ENCODE measurements at places on chromosomes 2 and 18.

- no peak for DNase-seq
Observed at GRCh38 chr2:188892636-188893035, 81.5 kb upstream of the COL3A1 start.

GRCh38 chr2:164754157-164755093, 87.2 kb downstream of the COBLL1 start:
- no peak for DNase-seq

GRCh38 chr2:74553892-74554819, at the start of the genes DOK1 and LOXL3:
DOK1 (plus strand) TSS chr2:74554720; CDS start chr2:74554755, 35 bp downstream.
LOXL3 (minus strand) TSS chr2:74553942; CDS start chr2:74552634, 1,308 bp downstream.
- peak; percentile 90 for DNase-seq

GRCh38 chr18:41783065-41783818, 171.8 kb upstream of the PIK3C3 start:
- DNase-seq = no peak

DNA sequence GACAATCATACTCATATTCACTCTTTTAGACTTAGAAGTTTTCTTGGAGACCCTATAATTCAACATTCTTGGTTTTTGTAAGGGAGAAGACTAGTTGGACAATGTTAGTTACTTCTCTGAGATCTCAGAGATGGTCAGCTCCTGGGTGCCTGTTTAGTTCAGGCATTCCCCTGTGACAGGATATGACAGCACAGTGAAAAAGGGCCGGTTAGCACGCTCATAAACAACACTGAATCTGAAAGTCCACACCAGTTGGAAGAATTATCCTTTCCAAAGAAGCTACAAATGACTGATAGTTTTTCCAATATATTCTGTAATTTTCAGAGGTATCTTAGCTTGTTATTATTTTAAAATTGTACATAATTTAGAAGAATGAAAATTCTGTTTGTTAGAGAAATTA, 75.7 kb downstream of the ADAM23 start:
- no peak for DNase-seq

DNA sequence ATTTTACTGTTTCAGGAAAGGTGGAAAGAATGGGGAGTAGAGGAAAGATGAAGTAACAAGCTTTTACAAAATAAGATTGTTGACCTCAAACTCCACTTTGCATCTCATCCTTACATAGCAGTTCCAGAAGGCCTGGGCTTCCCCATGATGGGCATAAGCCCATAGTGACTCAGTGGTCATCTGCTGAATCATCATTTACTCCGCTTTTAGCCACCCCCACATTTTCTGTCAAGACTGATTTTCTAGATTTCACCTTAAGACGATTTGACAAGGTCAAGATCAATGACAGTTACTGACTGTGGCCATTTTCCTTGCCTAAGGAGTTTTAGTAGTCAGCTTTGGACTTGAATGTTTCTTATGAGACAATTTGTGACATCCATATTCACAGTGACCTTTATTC, 49.4 kb downstream of the PLEKHM3 start:
- DNase-seq = no peak

GRCh38 chr18:6879508-6880195, 150.1 kb downstream of the ARHGAP28 start:
- no peak for DNase-seq

- no peak for DNase-seq
Observed at GRCh38 chr2:219104107-219105035, 43.6 kb upstream of the IHH start.

DNA sequence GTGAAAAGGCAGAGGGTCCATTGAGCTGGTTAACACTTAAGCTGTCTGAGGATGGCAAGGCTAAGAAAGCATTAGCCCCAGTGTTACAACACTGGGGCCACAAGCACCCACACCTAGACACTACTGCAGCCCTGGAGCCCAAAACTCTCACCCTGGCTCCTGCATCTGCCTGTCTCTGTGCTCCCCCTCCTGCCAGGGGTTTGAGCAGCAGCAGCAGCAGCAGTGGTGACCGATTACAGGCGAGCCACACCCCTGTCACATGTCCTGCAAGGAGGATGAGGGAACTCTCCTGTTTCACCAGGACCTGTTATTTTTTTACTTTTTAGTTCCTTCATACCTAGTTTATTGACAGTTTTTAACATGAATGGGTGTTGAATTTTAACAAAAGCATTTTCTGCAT, 326.7 kb upstream of the MAP2 start:
- DNase-seq = no peak

DNA sequence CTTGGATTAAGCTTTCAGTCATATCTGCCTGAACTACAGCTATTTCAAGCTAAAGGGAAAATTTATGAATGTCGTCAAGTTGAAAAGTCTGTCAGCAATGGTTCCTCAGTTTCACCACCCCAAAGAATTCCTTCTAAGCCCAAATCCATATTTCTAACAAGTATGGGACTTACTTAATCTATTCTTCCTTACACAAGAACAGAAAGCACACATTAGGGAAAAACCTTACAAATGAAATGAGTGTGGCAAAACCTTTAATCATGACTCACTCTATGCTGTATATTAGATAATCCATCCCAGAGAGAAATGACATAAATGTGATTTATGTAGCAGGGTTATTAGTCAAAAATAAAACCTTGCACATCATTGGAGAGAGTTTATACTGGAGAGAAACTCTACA, 78.9 kb downstream of the RAB31 start:
- DNase-seq = no peak

- DNase-seq = no peak
Observed at GRCh38 chr2:197174539-197175094, 136.0 kb downstream of the ANKRD44 start.

GRCh38 chr2:213934560-213934959, 476.3 kb upstream of the VWC2L start:
- DNase-seq = no peak

DNA sequence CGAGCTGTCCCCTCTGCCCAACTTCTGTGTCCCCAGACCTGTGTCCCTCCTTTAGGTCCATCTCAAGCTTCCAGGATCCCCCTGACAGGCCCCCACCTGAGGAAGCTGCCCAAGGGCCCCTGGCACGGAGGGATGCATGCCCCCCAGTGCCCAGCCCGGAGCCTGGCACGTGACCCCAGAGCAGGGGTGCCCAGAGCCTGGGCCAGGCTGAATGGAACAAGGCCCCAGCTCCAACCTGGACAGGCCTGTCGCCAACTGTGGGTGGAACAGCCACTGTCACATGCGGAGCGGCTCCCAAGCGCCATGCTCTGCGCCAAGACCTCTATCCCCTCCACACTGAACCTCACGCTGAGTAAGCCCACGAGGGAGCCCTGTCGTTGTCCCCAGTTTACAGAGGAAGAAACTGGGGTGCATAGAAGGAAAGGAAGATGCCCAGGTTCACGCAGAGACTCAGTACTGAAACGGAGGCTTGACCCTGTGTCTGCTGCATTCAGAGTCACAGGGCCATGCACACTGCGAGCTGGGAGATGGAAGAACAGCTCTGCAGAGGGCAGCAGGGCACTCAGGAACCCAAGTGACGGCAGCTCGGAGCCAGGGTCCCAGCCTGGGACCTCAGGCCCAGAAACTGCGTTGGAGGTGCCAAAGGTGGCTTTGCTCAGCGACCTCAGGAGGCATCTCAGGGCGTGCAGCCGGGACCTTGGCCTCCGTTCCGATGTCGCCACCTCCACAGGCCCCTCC, 5.5 kb upstream of the ECEL1 start:
- DNase-seq = no peak

- no peak for DNase-seq
Observed at GRCh38 chr2:46885376-46885775, 30.2 kb downstream of the MCFD2 start.

DNA sequence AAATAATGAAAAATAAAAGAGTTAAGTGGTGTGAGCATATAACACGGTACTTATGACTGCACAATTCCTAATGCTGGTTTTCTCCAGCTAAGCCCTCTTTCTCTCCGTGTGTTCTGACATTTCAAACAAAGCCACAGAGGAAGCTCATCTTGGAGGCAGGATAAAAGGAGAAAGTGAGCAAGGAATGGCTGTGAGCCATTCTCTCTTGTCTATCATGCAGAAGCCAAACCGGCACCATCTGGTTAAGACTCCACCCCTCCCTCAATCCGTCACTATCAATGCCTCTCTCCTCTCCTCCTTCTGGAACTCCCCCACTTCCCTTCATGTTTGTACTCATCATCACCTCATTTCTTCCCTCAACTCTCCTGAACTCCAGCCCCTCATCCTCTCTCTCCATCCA, 210.4 kb downstream of the TMEM163 start:
- DNase-seq = no peak

DNA sequence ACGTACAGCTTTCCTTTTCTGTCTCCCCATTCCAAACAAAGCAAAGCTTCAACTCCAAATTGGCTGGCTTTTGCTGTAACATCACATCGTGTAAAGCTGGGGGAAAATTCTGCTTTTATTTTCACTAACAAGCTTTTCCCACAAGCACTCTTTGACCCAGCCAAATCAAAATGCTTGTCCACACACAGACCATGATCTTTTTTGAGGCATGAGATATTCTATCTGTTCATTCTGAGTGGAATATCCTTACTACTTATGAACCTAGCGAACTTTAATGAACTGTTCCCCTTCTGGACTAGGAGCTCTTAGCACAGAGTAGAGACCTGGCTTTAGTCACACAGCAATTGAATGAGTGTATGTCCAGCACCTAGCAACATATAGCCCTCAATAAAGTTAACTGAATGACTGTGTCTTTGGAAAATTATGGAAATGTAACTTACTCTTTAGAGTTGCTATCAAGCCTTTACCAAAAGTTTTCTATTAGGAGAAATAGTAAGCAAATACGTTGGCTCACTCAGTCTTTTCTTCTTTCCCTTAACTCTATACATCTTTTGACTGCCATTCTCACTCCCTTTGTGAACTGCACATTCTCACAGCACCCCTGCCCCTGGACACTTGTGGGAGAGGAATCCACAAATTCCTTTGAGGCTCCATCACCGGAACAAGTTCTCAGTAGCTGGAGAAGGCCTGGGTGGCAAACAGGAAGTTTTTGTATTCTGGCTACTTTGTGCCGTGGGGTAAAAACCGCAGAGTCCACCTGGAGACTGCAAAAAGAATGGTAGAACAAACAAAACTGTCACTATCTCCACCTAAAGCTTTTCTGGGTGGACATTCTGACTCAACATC, 1.3 kb upstream of the UBE2E3 start:
- DNase-seq = no peak

All from activated T-cell treated with anti-CD3 and anti-CD28 coated beads, Interleukin-2, amount 50 U/mL, for 48 hours (primary cell).